Renal cortical epithelial cell (primary cell): ENCODE measurements at places on chromosomes 1 and 21. TPM values are rescaled to one million over a fixed set of nuclear protein-coding genes. Genes with fewer than 3 reads are reported as not detected.

The BARHL2 gene
- total RNA-seq, result not detected in 2 replicates

The TTLL7 gene
- total RNA-seq, result 11.6 and 14.0 TPM in 2 replicates

DNA sequence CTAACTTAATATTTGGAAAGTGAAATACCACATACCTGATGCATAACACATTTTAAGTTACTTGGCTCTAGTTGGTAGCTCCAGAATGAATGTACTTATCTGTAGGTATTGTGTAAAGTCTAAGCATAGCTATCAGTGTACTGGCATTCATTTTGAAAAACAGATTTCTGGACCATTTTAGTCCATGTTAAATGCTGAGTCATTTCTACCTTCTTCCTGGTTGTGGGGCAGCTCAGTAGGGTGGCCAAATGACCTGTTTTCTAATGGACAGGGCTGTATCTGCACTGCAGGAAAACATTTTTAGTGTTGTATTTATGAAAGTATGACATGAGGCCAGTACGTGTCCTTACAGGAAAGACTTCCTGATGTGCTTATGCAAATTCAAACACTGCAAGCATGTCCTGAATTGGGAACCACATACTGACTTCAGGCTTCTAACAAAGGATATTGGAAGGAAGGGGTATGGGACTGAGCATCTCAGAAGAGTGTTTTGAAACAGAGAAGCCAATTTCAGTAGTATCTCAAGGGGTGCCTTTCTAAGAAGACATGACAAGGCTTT is 300.3 kb upstream of the B3GALT2 start:
- no peak for DNase-seq

The LRRC40 gene
- 36.4 and 45.7 TPM in 2 replicates for total RNA-seq

DNA sequence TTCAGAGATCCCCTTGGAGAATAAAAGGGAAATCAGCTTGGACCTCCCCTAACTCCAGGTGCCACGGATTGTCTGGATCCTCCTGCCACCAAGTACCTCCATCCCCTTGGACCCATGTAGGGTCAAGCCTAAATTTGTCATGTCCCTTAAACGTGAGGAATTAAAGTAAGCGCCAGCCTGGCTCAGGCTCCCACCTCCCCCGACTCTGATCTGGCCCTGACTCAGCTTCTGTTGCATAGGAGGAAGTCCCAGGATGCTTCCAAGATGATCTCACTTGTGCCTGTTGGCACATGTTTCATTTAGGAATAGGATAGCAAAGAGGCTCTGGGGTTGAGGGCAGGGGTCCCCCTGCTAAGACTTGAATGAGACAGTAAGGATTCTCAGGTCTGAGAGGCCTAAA is 231.9 kb upstream of the JUN start:
- peak; percentile 66 for DNase-seq

GRCh38 chr1:102107441-102107840 is 110.7 kb upstream of the OLFM3 start:
- no peak for DNase-seq

The TP73 gene
- under 0.01 TPM in 2 replicates for total RNA-seq

The SMIM1 gene
- total RNA-seq, result 4.8 TPM in 1 of 2 replicates, not detected in the other

DNA sequence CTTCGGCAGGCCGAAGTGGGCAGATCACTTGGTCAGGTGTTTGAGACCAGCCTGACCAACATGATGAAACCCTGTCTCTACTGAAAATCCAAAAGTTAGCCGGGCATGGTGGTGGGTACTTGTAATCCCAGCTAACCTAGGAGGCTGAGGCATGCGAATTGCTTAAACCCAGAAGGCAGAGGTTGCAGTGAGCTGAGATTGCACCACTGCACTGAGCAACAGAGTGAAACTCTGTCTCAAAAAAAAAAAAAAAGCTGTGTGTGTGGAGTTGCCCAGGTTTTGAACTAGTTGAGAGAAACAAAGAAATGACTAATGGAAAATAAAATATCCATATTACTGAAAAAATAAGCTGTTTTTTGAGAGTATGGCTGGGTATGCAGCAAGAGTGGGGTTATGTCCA is 100.2 kb downstream of the GTF2B start:
- peak; percentile 31 for DNase-seq

GRCh38 chr1:165351863-165352441 is 4.6 kb downstream of the LMX1A start:
- no peak for DNase-seq

The EXO1 gene
- total RNA-seq, result 1.8 and 7.5 TPM in 2 replicates

The S100A5 gene
- total RNA-seq, result 1.2 TPM in 2 replicates

GRCh38 chr1:204124639-204125038 is 27.2 kb downstream of the ETNK2 start:
- no peak for DNase-seq

DNA sequence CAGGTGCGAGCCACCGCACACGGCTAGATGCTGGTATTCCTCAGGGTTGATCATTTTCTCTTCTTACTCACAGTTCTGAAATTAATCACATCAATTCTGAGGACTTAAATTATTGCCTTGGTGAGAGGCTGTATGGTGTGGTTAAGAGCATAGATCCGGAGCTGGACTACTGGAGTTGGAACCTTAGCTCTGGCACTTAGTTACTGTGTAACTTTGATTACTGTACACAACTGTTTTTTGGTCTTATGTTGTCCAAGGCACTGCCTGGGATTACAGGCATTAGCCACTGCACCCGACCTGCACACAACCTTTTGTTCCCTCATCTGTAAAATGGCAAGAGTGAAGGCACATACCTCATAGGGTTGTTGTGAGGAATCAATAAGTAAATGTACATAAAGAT is 25.6 kb upstream of the THRAP3 start:
- peak; percentile 20 for DNase-seq

The NUDT4B gene
- 7.6 and 11.6 TPM in 2 replicates for total RNA-seq

DNA sequence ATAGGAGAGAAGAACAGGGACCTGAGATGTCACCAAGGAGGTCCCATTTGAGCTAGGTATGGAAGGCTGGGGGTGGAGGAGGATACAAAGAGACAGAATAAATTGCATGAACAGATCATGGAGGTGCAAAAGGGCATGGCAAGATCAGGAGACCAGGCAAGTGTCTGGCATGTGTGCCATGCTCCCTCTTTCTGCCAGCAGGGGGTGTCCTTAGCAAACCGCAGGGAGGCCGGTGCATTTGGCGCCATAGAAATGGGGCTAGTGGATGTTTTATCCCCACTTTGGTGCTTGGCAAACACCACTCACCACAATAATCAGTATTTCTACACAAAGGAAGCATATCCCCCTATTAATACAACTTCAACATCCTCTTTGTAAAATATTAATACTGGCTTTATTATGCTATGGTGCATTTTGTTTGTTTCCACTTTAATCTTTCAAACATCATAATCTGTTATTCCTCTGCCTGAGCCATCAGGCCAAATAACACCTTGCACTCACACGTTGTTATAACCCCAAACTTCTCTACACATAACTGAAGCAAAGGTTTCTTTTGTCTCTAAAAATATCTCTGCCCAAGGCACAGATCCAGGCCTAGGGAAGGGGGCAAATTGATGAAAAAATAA is 25.9 kb downstream of the S100A6 start:
- no peak for DNase-seq

- DNase-seq, result no peak
These were observed 48.4 kb upstream of the NR5A2 start for GRCh38 chr1:199979071-199979470.
